Aorta (tissue), 5 donors: ENCODE measurements at places on chromosomes 12 and 14. TPM values are rescaled to one million over a fixed set of nuclear protein-coding genes. Genes with fewer than 3 reads are reported as not detected.

SLC4A8 gene
- total RNA-seq: 3.2 TPM

REM2 gene
- 0.75 TPM for total RNA-seq

DNA sequence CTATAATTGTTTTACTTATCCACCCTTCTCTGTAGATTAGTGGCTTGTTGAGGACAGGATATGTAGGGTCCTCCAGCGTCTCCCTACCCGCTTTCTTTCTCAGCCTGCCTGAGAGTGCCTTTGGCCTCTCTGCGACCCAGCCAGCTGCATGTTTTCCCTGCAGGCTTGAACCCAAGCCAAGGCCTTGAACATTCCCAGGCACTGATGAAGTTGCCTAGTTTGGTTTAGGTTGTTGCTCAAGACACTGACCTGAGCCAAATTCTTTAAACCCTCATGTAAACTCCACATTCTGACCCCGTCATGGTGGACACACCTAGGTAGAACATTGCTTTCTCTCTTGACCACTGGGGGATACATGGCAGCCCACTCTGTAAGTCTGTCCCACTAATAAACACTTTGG lies 33.4 kb upstream of the TXNRD1 start:
- no peaks in the 10 kb centered on the region for H3K4me1 ChIP-seq
- H3K27me3 ChIP-seq: no peaks in the 10 kb centered on the region
- DNase-seq: peak; percentile 91

DNA sequence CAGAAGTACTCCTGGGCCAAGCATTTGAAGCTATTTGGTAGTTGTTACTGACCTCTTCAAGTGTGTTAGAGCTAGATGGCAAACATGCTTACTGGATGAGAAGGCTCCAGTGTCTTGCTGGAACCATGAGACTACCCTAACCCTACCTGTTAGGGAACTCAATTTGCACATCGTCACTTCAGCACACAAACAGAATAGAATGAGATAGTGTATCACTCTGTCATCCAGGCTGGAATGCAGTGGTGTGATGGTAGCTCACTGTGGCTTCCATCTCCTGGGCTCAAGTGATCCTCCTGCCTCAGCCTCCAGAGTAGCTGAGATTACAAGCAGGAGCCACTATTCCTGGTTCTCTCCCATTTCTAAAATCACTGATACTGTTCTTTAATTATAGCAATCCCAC lies 417.0 kb upstream of the ATXN7L3B start:
- H3K4me3 ChIP-seq: no peak overlapping the region
- no peak for DNase-seq
- H3K27me3 ChIP-seq: no peaks in the 10 kb centered on the region
- H3K27ac ChIP-seq: no peak overlapping the region
- no peaks in the 10 kb centered on the region for H3K4me1 ChIP-seq
